ENCODE measurements at places on chromosomes 4 and X.
A peak's percentile ranks its signal among the peaks of the same experiment; 100 is the strongest.

DNA sequence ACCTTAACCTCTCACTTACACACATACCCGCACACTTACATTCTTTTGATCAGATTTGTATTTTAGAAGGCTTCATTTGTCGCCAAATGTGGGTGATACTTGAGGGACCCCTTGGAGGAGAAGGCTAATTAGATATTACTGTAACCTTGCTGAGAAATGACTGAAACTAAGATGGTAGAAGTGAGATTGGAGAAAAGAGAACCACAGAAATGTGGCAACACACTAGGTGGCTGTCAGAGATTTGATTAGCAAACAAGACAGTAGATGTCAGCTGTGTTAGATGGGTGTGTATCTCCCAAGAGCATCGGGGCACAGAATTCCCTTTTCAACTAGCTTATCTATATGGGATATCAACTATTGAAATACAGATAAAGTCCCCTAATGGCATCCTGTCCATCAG lies 149.3 kb upstream of the FABP2 start:
- DNase-seq: no peak

- no peak for DNase-seq
These were observed 165.4 kb upstream of the USP38 start for GRCh38 chr4:143019351-143019750.

DNA sequence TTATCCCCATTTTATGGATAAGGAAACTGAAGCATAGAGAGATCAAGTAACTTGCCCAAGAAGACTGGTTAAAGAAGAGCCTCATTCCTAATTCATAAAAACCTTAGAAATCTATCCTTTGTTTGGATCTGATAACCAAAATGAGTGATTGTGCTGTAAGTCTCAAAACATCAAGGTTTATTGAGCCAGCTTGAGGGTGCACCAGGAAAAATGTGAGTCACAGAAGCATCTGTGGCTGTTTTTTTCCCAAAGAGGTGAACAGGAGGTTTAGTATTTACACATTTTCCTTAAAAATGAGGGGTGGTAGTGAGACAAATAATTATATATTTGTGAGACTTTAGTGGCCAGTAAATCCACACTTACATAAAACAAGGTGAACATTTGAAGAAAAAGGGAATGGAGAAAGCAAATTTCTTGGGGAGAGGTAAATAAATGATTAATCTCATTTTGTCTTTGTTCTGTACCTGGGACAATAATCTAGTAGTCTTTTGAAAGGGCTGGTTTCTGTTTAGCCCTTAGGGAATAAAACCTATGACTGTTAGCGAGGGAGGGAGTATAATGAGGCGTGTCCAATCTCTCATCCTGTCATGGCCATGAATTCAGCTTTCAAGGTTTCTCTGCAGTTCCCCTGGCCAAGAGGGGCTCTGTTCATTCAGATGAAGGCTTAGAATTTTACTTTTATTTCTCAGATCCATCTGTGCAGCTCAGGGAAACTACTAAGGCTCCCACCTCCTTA lies 12.2 kb upstream of the FMR1 start:
- peak; percentile 34 for DNase-seq

GRCh38 chr4:26763648-26764047 lies 97.0 kb upstream of the STIM2 start:
- DNase-seq: peak; percentile 77

DNA sequence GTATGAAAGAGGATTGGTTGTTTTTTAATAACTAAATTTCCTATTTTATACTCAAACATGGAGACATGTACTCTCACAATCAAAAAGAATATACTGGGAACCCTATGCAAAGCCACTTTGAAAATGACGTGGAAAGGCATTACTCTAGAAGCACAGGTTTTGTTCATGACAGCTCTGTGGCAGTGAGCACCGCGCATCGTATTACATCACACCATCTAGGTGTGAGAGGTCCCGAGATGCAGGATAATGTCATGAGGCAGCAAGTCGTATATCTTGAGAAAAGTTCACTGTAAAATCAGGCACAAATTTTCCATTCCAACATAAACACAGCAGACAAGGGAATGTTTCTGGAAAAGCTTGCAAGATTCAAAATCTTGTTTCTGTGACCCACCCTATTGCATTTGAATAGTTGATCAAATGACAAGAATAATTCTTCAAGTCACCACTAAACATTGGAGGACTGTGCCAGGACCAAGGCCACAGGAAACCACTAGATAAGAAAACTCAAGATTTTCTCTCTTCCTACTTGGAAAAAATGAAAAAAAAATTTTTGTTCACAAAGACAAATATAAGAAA lies 127.6 kb downstream of the LDB2 start:
- no peak for DNase-seq

DNA sequence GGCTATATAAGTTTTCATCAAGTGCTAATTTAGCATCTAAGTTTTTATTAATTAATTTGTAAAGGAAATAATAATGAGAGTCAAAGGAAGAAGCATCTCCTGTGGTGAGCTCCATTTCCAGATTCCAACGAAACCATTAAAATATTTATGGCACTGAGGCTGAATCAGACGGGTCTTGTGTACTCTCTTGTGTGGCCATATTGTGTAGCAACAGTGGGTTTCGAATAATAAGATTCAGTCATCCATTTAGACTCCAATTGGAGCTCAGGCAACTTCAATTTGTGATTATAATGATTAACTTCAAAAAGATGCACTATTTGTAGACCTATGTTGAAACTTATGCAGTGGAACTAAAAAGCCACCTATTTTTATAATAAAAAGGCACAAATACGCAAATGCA lies 82.4 kb downstream of the SNCA start:
- no peak for DNase-seq

- no peak for DNase-seq
These were observed 164.6 kb downstream of the MID1IP1 start for GRCh38 chrX:38965888-38966287.

DNA sequence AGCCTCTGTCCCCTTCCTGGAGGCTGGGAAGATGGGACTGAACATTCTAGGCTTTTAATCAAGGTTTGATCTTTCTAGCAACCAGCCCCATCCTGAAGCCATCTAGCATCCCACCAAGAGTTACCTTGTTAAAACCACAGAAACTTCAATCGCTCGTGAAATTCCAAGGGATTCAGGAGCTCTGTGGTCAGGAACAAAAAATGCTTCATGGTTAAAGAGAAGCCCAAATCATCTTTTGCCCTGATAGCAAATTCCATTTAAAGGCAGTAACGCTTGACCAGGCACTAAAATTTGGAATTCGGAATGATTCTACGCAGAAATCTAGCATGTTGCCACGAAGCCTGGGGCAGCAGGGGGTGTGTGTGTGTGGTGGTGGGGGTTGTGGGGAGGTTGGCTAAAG lies 47.8 kb downstream of the CASP6 start:
- no peak for DNase-seq

DNA sequence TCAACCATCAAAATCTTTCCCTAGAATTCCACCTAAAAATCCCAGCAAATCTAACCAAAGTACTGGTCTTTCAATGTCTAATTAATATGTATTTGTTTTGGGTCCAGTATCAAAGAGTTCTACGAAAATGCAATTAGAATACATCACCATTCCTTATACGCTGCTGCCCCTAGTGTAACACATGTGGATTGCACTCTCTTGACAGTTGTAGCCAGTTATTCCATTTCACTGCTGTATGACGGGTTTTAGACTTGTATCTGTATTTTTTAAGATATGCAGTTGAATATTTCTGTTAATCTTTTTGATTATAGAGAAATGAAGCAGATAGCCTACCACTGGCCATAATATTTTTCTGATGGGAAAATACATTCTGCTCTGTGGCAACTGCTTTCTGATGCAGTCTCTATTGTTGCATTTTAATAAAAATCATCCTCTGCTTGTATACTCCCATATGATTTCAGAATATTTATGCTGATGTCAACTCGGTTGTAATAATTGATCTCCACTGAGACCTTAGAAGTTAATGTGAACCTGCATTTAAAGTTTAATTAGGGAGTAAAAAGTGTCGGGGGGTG lies 17.1 kb upstream of the PAGE2B start:
- peak; percentile 20 for DNase-seq

- no peak for DNase-seq
These were observed 51.2 kb upstream of the PJA1 start for GRCh38 chrX:69216446-69216845.

- no peak for DNase-seq
These were observed 5.9 kb downstream of the UGDH start for GRCh38 chr4:39521253-39521919.

DNA sequence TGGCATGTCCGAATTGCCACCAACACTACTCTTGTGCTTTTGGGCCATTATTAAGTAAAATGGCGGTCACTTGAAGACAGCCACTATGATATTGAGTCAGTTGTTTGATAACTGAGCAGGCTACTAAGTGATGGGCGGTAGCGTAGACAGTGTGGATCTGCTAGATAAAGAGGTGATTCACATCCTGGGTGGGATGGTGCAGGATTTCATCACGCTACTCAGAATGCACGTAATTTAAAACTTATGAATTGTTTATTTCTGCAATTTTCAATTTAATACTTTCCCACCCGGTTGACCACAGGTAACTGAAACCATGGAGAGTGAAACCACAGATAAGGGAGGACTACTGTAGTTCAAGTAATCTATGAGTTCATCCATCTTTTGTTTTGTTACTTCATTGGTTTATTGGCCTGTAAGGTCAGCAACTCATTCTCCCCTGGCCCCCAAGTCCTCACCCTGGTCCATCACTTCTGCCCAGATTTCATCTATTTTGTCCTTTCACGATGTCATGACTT lies 2.9 kb downstream of the ARAF start:
- peak; percentile 68 for DNase-seq

DNA sequence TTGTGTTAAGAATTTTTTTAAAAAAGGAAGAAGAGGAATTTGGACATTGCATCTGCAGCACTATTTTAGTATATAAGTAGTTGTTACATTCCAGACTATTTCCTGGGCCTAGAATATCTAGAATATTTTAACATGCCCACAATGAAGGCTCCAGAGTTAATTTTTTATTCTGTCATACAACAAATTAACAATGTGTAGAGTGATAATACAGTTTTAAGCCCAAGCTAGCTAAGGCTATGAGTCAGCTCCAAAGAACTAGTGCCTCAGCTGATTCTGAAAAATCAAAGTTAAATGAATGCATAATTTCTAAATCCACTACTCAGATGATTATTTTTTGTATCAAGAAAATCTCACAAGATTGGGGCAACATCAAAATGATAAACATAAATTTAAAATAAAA lies 231.4 kb downstream of the PRDM5 start:
- no peak for DNase-seq

DNA sequence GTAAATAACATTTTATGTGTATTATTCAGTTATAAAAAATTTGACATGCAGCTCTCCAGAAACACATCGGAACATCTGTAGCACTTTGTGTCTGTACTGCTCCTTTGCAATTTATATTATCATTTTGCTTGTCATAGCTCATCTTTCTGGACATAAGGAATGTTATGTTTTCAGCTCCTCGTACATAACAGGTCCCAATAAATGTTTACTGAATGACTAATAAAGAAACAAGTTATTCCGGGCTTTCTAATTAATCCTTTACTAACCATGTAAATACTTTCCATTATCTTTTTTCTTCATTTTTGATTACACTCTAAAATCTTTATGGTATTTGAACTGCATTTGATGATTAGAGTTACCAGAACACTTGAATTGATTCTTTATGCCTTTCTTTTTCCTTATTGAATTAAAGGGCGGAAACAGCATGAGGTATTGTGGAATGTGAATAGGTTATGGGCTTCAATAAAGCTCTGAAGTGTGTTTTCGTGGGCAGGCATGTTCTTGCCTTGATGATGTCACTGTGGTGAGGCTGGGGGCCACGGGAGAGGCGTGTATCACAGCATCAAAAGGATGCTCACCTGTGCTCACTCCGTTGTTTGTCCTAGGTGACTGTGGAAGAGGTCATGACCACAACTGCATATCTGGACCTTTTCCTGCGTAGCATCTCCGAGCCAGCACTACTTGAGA lies 131.6 kb downstream of the GATB start:
- no peak for DNase-seq

GRCh38 chrX:118536204-118536603 lies 40.6 kb downstream of the DOCK11 start:
- no peak for DNase-seq

DNA sequence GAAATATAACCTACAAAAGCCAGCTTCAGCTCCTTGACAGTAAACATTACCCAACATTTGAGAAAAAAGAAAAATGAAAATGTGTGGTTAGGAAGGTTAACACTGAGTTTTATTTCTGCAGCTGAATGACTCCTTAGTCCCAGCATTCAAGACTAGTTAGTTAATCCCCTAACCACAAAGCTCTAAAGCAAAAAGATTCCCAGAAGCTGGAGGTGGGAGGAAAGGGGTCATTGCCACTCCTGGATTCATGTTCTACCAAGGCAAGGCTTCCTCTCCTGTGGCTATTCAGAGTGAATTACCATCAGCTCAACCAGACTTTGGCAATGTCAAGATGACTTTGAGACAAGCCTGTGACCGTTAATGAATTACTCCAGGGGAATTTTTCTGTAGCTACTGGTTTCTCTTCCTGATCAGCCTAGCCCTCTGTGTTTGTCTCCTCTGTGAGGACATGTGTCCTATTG lies 63.6 kb downstream of the HADH start:
- no peak for DNase-seq

- no peak for DNase-seq
These were observed 16.2 kb upstream of the FRMD7 start for GRCh38 chrX:132144061-132144460.

DNA sequence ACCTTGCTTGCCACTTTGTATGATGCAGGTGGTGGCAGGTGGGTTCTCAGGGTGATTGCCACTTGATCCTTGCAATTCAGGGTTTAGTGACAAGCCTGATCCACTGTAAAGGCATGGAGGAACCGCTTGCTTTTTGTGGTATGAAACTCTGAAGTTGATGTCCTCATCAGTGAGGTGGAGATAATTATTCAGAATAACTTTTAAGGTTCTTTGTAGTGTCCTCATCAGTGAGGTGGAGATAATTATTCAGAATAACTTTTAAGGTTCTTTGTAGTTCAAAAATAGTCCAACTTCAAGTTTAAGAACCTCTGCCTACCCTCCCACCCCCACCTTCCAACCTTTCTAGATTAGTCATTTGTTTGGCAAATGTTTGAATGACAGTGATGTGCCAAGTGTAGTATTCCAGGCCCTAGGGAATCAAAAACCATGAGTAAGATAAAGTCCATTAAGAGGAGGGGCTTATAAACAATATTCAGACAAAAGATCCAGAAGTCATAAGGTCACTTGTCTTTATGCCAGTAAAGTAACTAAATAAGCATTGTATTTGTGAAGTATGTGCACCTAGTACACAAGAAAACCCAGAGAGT lies 51.2 kb downstream of the DCUN1D4 start:
- no peak for DNase-seq

GRCh38 chr4:76305971-76306881 lies at the start of gene STBD1:
Gene STBD1 (plus strand): TSS chr4:76306733. CDS start chr4:76306770, 37 bp downstream.
- DNase-seq: peak; percentile 82

DNA sequence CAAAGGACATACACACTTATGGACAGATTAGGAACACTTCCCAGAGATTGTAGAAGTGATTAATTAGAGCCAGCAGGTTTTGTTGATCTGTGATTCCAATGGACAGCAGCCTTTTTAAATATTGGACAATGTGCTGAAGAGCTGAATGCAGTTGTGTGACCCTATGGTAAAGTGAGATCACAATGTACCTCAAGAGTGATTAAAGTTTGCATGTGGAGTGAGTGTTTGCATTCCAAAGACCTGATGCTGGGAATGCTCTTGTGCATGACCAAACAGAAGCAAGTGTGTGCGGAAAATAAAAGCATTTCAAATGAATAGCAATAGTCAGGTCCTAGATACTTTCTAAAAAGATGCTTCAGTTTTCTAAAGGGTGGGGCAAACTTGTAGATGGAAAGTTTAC lies 154.1 kb downstream of the BANK1 start:
- DNase-seq: no peak

GRCh38 chr4:137238456-137239162 lies 293.7 kb downstream of the PCDH18 start:
- DNase-seq: no peak

GRCh38 chr4:572594-572993 lies 3.5 kb downstream of the TMEM271 start:
- no peak for DNase-seq
